Left renal cortex interstitium (tissue), 4 donors: ENCODE measurements at places on chromosomes 13 and 19. TPM values are rescaled to one million over a fixed set of nuclear protein-coding genes. Genes with fewer than 3 reads are reported as not detected.

NOVA2 gene
- polyA plus RNA-seq, result 2.8 TPM

MISP3 gene
- 10.1 TPM for polyA plus RNA-seq

CPAMD8 gene
- 32.8 TPM for polyA plus RNA-seq

ZNF773 gene
- 11.2 TPM for polyA plus RNA-seq

TMEM145 gene
- 0.93 TPM for polyA plus RNA-seq

LINGO3 gene
- polyA plus RNA-seq, result 0.14 TPM

LRRC63 gene
- polyA plus RNA-seq, result not detected

CEBPG gene
- polyA plus RNA-seq, result 20.7 TPM

CYP4F12 gene
- 0.62 TPM for polyA plus RNA-seq

TICAM1 gene
- polyA plus RNA-seq, result 8.3 TPM

TMPRSS9 gene
- 0.88 TPM for polyA plus RNA-seq

RXFP2 gene
- polyA plus RNA-seq, result 0.17 TPM

NLRP11 gene
- 0.16 TPM for polyA plus RNA-seq

PCP2 gene
- polyA plus RNA-seq, result 1.5 TPM

ZC3H13 gene
- polyA plus RNA-seq, result 68.9 TPM

LILRB2 gene
- 1.8 TPM for polyA plus RNA-seq

SIGLEC5 gene
- not detected for polyA plus RNA-seq

PRR12 gene
- 15.1 TPM for polyA plus RNA-seq

ANGPTL8 gene
- 1.2 TPM for polyA plus RNA-seq

IRGC gene
- polyA plus RNA-seq, result not detected

GRK1 gene
- polyA plus RNA-seq, result 0.11 TPM

GFY gene
- polyA plus RNA-seq, result not detected

PRX gene
- 15.5 TPM for polyA plus RNA-seq

LGI4 gene
- polyA plus RNA-seq, result 2.9 TPM

GRIK5 gene
- 24.5 TPM for polyA plus RNA-seq

ADAMTS10 gene
- polyA plus RNA-seq, result 24.8 TPM

TRMT1 gene
- polyA plus RNA-seq, result 41.1 TPM

DLL3 gene
- polyA plus RNA-seq, result 0.51 TPM

IQCN gene
- polyA plus RNA-seq, result 13.6 TPM

CYP4F3 gene
- 0.38 TPM for polyA plus RNA-seq

FGF21 gene
- polyA plus RNA-seq, result not detected

CTU1 gene
- 4.7 TPM for polyA plus RNA-seq

ZNF100 gene
- 22.3 TPM for polyA plus RNA-seq

DPF1 gene
- polyA plus RNA-seq, result 1.3 TPM

ZNF260 gene
- 28.1 TPM for polyA plus RNA-seq

LYPD5 gene
- polyA plus RNA-seq, result 0.29 TPM

ALOX5AP gene
- polyA plus RNA-seq, result 5.6 TPM

RUVBL2 gene
- 106 TPM for polyA plus RNA-seq

PLEKHJ1 gene
- polyA plus RNA-seq, result 60.5 TPM

SLC6A16 gene
- polyA plus RNA-seq, result 4.3 TPM

C19orf73 gene
- 0.75 TPM for polyA plus RNA-seq

ARRDC5 gene
- not detected for polyA plus RNA-seq

HOOK2 gene
- 34.6 TPM for polyA plus RNA-seq

ZNF737 gene
- 37.7 TPM for polyA plus RNA-seq

NALCN gene
- 1.4 TPM for polyA plus RNA-seq

SPHK2 gene
- polyA plus RNA-seq, result 40.1 TPM

TTC9B gene
- 0.47 TPM for polyA plus RNA-seq

PRR22 gene
- 3.6 TPM for polyA plus RNA-seq

PEAK3 gene
- 0.06 TPM for polyA plus RNA-seq
